RWPE2 (cell line): ENCODE measurements at places on chromosomes 3 and 15.

GRCh38 chr3:31170932-31171670, 276.6 kb upstream of the GADL1 start:
- no peak for DNase-seq

DNA sequence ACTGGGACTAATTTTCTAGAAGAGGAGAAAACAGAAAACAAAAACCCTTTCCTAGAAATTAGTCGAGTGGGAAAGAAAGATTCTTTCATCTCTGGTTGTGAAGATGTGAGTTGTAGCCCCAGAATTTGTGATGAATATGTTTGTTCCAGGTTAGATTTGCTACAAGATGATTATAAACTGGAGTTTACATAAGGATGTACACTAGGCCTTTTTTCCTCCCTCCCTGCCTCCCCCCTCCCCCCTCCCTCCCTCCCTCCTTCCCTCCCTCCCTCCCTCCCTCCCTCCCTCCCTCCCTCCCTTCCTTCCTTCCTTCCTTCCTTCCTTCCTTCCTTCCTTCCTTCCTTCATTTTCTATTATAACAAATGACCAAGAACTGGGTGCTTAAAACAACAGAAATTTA, 1502.0 kb downstream of the SI start:
- no peak for DNase-seq

DNA sequence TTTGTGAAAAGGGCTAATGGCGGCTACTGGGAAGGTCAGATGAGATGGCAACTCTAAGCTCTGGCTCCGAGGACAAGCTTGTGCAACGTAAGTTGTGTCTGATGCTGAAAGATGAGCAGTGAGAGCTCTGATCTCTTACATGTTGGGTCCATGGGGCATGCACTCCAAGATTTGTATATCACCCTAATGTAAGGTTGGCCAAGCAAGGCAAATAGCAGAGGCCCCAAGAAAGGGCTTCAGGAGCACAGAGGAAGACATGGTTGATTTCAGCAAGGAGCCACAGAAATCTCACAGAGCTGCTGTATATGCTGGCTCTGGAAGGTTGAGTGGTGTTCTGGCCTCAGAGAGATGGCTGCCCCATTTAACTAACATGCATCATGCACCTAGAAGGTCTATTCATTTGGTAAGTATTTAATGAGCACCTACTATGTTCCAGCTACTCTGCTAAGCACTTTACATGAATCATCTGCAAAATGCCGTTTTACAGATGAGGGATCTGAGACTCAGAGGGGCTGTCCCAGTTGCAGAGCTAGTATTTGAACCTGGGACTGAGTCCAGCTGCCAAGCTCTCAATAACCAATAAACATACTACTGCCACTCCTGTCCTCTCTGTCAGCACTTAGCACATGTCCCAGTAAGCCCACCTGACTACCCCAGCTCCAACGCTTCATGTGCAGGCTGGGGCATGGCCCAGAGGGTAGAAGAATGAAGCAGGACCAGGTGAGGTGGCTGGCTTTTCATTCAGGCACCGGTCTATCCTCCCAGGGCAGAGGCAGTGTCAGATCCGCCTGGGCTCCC, 27.8 kb upstream of the ATP2B2 start:
- DNase-seq, result no peak

GRCh38 chr3:10926811-10927521, 65.6 kb upstream of the SLC6A1 start:
- DNase-seq, result peak; percentile 37

- DNase-seq, result no peak
Measured at GRCh38 chr3:53186726-53187125, 25.7 kb downstream of the PRKCD start.

DNA sequence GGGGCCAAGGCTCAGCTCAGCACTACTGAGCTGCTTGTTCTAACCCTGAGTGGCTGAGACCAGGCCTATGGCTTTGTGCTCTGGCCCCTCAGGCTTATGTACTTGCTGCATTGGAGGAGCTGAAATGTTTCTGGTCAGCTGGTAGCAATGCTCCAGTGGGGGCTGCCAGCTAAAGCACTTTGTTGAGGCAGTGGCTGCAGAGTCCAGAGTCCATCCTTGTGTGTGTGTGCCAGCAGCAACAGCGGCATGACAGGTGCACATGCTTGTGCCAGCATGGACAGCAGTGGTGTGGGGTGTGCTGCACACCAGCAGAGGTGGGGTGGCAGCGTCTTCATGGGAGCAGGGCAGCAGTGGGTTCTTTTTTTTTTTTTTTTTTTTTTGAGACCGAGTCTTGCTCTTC, 169.1 kb downstream of the VPS8 start:
- no peak for DNase-seq

GRCh38 chr15:96703091-96703490, 372.6 kb downstream of the NR2F2 start:
- DNase-seq, result no peak

GRCh38 chr15:92116330-92116729, 262.8 kb downstream of the SLCO3A1 start:
- DNase-seq, result peak; percentile 40

DNA sequence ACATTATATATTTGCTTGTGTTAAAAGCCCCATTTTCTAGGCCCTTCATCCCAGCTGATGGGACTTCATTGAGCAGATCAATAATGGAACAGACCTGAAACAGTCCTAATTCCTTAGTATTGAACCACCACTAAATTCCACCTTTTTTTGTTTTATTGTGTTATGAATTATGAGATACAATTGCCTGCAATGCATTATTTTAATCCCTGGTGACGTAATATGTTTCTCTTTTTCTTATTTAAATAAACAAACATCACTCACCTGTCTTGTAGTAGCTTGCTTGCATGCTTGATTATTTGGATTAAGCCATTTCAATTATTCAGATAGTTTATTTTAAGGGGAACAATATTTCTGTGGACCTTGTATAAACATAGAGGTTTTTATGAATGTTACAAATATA, 40.7 kb upstream of the GMNC start:
- no peak for DNase-seq
